ENCODE measurements at places on chromosomes 11 and 22. TPM values are rescaled to one million over a fixed set of nuclear protein-coding genes. Genes with fewer than 3 reads are reported as not detected.

The OR10A2 gene
- not detected for total RNA-seq

The ROBO4 gene
- total RNA-seq: not detected

The TRIM51 gene
- total RNA-seq: not detected

The OR51B5 gene
- not detected for total RNA-seq

The CSRP3 gene
- total RNA-seq: not detected

The OR6Q1 gene
- total RNA-seq: not detected

The RAG1 gene
- 0.25 TPM for total RNA-seq

The PLAAT2 gene
- 0.95 TPM for total RNA-seq

The SYCE3 gene
- not detected for total RNA-seq

The SLC5A1 gene
- 0.03 TPM for total RNA-seq

The CYP2D6 gene
- total RNA-seq: 0.54 TPM

The NTM gene
- not detected for total RNA-seq

The AMPD3 gene
- total RNA-seq: 7.5 TPM

The ABCC8 gene
- 8.7 TPM for total RNA-seq

The TRPM5 gene
- not detected for total RNA-seq

The MRPL11 gene
- total RNA-seq: 82.1 TPM

The VSIG10L2 gene
- total RNA-seq: not detected

The SLC22A6 gene
- not detected for total RNA-seq

The TREH gene
- total RNA-seq: not detected

The TMEM121B gene
- 0.20 TPM for total RNA-seq

The CRACR2B gene
- 6.3 TPM for total RNA-seq

The ACR gene
- total RNA-seq: 0.15 TPM

The CYB5R2 gene
- 4.8 TPM for total RNA-seq

The SHISA8 gene
- total RNA-seq: 0.20 TPM

The CDCA5 gene
- 74.3 TPM for total RNA-seq

The SLC25A18 gene
- total RNA-seq: 0.76 TPM

The RAB38 gene
- 0.98 TPM for total RNA-seq

The INSC gene
- total RNA-seq: 0.07 TPM

The PAMR1 gene
- total RNA-seq: 0.03 TPM

The SLC22A8 gene
- total RNA-seq: not detected

The SLC22A12 gene
- total RNA-seq: not detected

The HTR3A gene
- total RNA-seq: not detected

The OR2AG1 gene
- not detected for total RNA-seq

The PTPMT1 gene
- 77.6 TPM for total RNA-seq

The KRTAP5-8 gene
- not detected for total RNA-seq

The GGA1 gene
- 22.0 TPM for total RNA-seq

The TRIM22 gene
- 0.82 TPM for total RNA-seq

The DESI1 gene
- total RNA-seq: 16.0 TPM

The SCGB1C1 gene
- not detected for total RNA-seq

The TUBGCP6 gene
- total RNA-seq: 9.3 TPM

Measured in A549 treated with Hydrocortisone at 1 μM for 4 hours (cell line).